Breast epithelium (tissue), 4 donors: ENCODE measurements at places on chromosomes 2 and 18. TPM values are rescaled to one million over a fixed set of nuclear protein-coding genes. Genes with fewer than 3 reads are reported as not detected.
A peak's percentile ranks its signal among the peaks of the same experiment; 100 is the strongest.

- H3K4me3 ChIP-seq = no peak overlapping the region
- DNase-seq = peak; percentile 47
- H3K27me3 ChIP-seq = no peaks in the 10 kb centered on the region
These were observed 198.9 kb upstream of the NABP1 start for GRCh38 chr2:191478799-191479679.

- no peak overlapping the region for H3K27ac ChIP-seq
- no peaks in the 10 kb centered on the region for H3K27me3 ChIP-seq
- H3K4me1 ChIP-seq = peaks cover 4% of the 10 kb centered on the region
- no peaks in the 10 kb centered on the region for H3K36me3 ChIP-seq
These were observed 1.1 kb downstream of the COPS9 start for GRCh38 chr2:240134956-240135520.

DNA sequence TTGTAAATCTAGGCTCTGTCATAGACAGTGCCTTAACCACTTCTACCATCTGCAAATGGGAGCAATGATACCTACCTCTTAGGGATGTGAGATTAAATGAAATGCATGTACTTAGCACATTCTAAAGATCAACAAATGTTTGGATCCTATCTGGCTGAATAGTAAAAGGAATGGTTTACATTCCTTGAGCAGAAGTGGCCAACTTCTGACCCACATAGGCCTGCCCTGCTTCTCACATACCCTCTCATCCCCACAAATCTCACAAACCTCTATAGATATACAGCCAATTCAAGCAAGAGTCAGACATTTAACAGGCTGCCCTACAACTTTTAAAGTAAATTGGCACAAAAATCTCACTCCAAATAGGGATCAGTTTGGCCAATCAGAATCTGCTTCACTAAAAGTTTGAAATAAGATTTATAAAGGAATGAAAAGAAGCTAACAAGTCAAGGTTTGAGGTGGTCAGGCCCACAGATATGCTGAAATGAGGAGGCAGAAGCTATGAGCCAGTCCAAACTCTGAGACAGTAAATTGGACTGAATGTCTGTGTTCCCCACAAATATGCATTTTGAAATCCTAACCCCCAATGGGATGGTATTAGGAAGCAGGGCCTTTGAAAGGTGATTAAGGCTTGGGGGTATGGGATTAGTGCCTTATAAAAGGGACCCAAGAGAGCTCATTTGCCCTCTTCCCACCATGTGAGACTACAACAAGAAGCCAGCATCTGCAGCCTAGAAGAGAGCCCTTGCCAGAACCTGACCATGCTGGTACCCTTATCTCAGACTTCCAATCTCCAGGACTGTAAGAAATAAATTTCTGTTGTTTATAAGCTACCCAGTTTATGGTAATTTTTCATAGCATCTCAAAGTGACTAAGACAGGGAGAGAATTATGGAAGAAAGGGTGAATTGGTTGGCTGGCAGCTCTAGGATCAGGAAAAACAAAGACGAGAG, 227.8 kb upstream of the RBMS1 start:
- no peak overlapping the region for H3K4me3 ChIP-seq
- H3K4me1 ChIP-seq = no peaks in the 10 kb centered on the region
- H3K36me3 ChIP-seq = no peaks in the 10 kb centered on the region

GRCh38 chr2:46490521-46491141, 11.3 kb downstream of the TMEM247 start:
- no peaks in the 10 kb centered on the region for H3K27me3 ChIP-seq
- H3K4me3 ChIP-seq = no peak overlapping the region
- H3K27ac ChIP-seq = peak overlapping the region; percentile 80
- DNase-seq = no peak
- no peaks in the 10 kb centered on the region for H3K36me3 ChIP-seq

- no peak for DNase-seq
- H3K36me3 ChIP-seq = no peaks in the 10 kb centered on the region
- H3K4me1 ChIP-seq = no peaks in the 10 kb centered on the region
- H3K27me3 ChIP-seq = no peaks in the 10 kb centered on the region
- no peak overlapping the region for H3K4me3 ChIP-seq
- no peak overlapping the region for H3K27ac ChIP-seq
These were observed 54.7 kb upstream of the RIOK3 start for GRCh38 chr18:23398401-23398800.

GRCh38 chr2:25714740-25715139, 41.4 kb upstream of the DTNB start:
- H3K36me3 ChIP-seq = no peaks in the 10 kb centered on the region
- no peak for DNase-seq
- H3K4me3 ChIP-seq = no peak overlapping the region
- no peaks in the 10 kb centered on the region for H3K27me3 ChIP-seq

DNA sequence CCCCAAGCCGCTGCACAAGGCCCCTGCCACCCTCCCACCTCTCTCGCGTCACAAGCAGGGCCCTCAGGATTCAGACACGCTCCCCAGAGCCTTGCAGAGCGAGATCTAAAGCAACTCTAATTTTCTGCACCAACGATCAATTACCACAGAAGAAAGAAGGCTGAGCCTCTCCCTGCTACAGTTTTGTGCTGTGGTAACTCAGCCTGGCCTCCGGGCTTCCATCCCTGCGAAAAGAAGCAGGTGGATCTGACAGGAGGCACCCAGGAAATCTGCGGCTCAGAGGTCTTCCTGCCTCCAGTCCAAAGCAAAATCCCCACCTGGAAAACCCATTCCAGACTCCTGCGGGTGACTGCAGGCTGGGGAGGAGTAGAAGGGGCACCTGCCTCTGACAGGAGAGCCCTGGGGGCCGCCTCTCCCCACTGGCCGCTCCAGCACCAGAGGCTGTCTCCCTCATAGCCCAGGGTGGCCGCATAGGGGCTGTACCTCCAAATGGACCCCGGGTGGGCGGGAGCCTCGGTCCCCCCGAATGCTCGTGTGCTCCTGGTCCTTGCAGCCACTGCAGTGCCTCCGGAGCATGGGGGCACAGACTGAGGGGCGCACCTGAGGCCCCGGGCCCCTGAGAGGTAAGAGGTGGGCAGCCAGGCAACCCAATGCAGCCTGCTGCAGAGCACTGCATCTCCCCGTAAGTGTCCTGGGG, 31.0 kb downstream of the PXDN start:
- no peak overlapping the region for H3K27ac ChIP-seq
- H3K4me3 ChIP-seq = no peak overlapping the region
- peaks cover 7% of the 10 kb centered on the region for H3K4me1 ChIP-seq
- DNase-seq = no peak

The MYO5B gene
- total RNA-seq = 22.0 TPM

The ANKRD30BL gene
- not detected for total RNA-seq

GRCh38 chr2:20803226-20803682, 19.6 kb downstream of the LDAH start:
- no peaks in the 10 kb centered on the region for H3K4me1 ChIP-seq
- no peak for DNase-seq
- no peak overlapping the region for H3K4me3 ChIP-seq
- no peak overlapping the region for H3K27ac ChIP-seq
- no peaks in the 10 kb centered on the region for H3K27me3 ChIP-seq

DNA sequence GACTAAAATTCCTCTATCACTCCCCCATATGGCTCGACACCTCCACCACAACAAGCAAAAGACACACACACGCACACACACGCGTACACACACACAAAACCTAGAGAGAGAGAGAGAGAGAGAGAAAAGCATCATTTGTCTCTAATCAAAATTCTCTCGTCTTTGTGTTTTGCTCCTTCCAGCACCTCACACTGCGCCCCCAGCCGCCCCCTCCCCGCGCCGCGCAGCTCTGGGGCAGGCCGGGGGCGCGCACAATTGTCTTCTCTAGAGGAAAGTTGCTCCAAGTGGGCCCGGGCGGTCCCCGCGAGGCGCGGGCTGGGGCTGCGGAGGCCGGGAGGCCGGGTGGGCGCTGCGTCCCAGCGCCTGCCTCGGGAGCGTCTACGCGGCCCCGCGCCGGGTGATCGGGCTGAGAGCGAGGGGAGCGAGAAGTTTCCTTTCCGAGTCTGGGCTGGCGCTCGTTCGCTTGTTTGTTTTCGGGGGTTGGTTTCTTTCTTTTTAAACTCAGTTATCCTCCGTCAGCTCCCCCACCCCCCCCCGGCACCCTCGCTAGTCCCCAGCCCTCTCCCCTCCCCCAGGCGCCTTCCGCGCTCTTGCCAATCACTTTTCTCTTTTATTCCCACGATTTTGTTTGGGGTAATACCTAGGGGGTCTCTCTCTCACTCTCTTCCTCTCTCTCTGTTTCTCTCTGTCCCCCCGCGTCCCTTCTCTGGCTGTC, 4.1 kb downstream of the ZEB2 start:
- DNase-seq = no peak
- H3K36me3 ChIP-seq = no peaks in the 10 kb centered on the region
- H3K27ac ChIP-seq = peak overlapping the region; percentile 90
- peak overlapping the region; percentile 58 for H3K4me3 ChIP-seq
- no peaks in the 10 kb centered on the region for H3K27me3 ChIP-seq
- no peaks in the 10 kb centered on the region for H3K4me1 ChIP-seq

GRCh38 chr2:128323555-128323931, 4.9 kb upstream of the HS6ST1 start:
- H3K4me1 ChIP-seq = peaks cover 4% of the 10 kb centered on the region
- H3K27ac ChIP-seq = peak overlapping the region; percentile 85
- no peak overlapping the region for H3K4me3 ChIP-seq
- no peaks in the 10 kb centered on the region for H3K36me3 ChIP-seq

DNA sequence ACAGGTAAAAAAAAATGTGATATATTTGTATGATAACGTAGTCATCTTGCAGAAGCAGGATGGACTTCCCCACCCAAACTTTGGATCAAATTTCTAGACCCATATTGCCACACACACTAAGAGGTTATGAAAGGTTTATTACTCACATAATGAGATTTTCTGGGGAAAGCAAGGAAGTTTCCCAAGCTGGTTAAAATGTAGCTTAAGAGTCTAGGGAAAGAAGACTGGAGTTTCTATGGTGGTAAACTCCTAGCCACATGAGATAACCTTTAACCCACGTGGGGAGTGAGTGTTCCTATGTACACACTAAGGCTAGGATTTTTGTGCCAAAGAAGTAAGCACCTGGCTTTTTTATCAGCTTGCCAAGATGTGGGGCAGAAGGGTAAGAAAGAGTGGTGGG, 335.7 kb upstream of the UBE2E3 start:
- no peak overlapping the region for H3K4me3 ChIP-seq
- H3K27ac ChIP-seq = no peak overlapping the region
- H3K27me3 ChIP-seq = no peaks in the 10 kb centered on the region
- no peak for DNase-seq

- H3K36me3 ChIP-seq = no peaks in the 10 kb centered on the region
- DNase-seq = peak; percentile 65
- no peaks in the 10 kb centered on the region for H3K27me3 ChIP-seq
- H3K4me1 ChIP-seq = no peaks in the 10 kb centered on the region
- peak overlapping the region; percentile 91 for H3K27ac ChIP-seq
These were observed 105.5 kb upstream of the GLI2 start for GRCh38 chr2:120630031-120630701.

The FER1L5 gene
- 0.73 TPM for total RNA-seq

The SLC30A3 gene
- total RNA-seq = 0.33 TPM

- no peak overlapping the region for H3K4me3 ChIP-seq
- no peaks in the 10 kb centered on the region for H3K4me1 ChIP-seq
- no peak for DNase-seq
- no peak overlapping the region for H3K27ac ChIP-seq
These were observed 322.8 kb downstream of the LRRTM4 start for GRCh38 chr2:77199411-77199810.

DNA sequence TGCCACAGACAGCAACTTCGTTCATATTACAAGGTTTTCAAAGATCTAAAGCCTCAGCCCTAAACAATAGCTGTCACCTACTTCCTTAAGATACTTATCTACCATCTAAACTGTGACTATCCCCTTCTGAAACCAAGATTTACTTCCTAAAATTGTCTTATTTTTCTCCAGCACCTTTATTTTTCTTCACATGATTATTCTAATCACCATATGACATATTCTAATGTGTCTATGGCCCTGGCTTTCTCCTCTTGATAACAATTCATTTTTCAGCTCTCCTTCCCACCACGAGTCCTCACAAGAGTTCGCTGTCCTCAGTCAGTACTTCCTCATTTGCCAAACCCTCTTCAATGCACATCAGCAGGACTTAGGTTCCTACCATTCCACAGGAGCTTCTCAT, 53.9 kb downstream of the RTTN start:
- no peak for DNase-seq
- no peaks in the 10 kb centered on the region for H3K27me3 ChIP-seq
- H3K36me3 ChIP-seq = peaks cover 8% of the 10 kb centered on the region
- no peaks in the 10 kb centered on the region for H3K4me1 ChIP-seq

DNA sequence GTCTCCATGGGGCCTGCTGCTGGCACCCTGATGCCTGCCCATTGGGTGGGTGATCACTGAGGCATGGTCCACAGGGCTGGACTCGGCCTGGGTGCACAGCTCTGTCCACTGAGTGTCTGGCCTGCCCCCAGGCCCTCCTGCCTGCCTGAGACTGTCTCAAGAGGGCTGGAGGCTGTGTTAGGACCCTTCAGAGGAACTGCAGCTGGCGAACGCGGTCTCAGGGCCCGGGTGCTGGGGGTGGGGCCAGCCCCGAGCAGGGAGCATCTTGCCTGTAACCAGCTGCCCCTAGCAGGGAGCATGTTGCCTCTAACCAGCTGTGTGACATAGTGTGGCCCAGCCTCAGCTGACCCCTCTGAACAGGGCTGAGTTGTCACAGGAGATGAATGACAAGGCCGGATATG, 50.0 kb downstream of the TWIST2 start:
- DNase-seq = no peak
- peaks cover 3% of the 10 kb centered on the region for H3K4me1 ChIP-seq
- H3K27ac ChIP-seq = no peak overlapping the region
- no peak overlapping the region for H3K4me3 ChIP-seq
- no peaks in the 10 kb centered on the region for H3K27me3 ChIP-seq

DNA sequence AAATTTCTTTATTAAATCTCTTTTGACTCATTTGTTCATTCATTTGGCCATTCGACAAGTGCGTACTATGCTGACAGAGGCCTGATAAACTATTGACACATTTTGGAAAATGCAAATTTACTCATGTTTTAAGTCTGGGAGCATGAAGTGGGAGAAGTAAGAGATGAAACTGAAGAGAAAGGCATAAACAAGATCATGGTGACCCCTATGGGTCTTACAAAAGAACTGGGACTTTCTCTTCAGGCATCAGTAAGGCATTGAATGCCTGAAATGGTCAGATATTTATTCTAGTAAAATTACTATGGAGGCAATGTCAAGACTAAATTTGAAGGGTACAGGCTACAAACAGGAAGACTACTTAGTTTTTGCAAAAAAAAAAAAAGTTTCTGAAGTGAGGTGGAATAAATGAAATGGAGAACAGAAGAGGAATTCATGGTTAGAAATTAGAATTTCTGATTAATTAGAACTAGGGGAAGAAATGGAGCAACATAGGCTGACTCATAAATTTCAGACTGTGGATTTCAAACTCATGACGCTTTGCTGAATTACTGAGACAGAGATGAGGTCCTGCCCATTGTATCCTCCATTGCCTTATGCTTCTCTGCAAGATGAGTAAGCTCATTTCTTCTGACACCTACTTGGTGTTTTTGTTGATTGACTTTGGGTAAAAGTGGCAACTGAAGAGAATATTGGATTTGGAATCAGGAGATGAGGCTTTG, 32.7 kb downstream of the VSNL1 start:
- DNase-seq = no peak
- H3K4me3 ChIP-seq = no peak overlapping the region
- no peaks in the 10 kb centered on the region for H3K36me3 ChIP-seq

- H3K4me1 ChIP-seq = no peaks in the 10 kb centered on the region
- H3K27ac ChIP-seq = no peak overlapping the region
- H3K27me3 ChIP-seq = no peaks in the 10 kb centered on the region
These were observed 49.9 kb upstream of the SERPINB2 start for GRCh38 chr18:63837590-63837989.

The TCF23 gene
- total RNA-seq = not detected

- H3K4me3 ChIP-seq = no peak overlapping the region
- H3K27ac ChIP-seq = no peak overlapping the region
- no peaks in the 10 kb centered on the region for H3K4me1 ChIP-seq
- no peak for DNase-seq
- H3K27me3 ChIP-seq = no peaks in the 10 kb centered on the region
These were observed 105.9 kb upstream of the CREB1 start for GRCh38 chr2:207423886-207424285.

The GALR1 gene
- not detected for total RNA-seq

The PSD4 gene
- total RNA-seq = 4.3 TPM
